ENCODE measurements at places on chromosomes 11 and 22. TPM values are rescaled to one million over a fixed set of nuclear protein-coding genes. Genes with fewer than 3 reads are reported as not detected.
A peak's percentile ranks its signal among the peaks of the same experiment; 100 is the strongest.

GRCh38 chr11:108901359-108901758 is 236.5 kb downstream of the DDX10 start:
- no peak for DNase-seq

- no peak for DNase-seq
Observed at GRCh38 chr22:22590136-22590891, 31.2 kb upstream of the PRAME start.

GRCh38 chr11:70109006-70109405 is 30.9 kb downstream of the ANO1 start:
- no peak for DNase-seq

- no peak for DNase-seq
Observed at GRCh38 chr11:83728281-83728680, 442.1 kb upstream of the CCDC90B start.

DNA sequence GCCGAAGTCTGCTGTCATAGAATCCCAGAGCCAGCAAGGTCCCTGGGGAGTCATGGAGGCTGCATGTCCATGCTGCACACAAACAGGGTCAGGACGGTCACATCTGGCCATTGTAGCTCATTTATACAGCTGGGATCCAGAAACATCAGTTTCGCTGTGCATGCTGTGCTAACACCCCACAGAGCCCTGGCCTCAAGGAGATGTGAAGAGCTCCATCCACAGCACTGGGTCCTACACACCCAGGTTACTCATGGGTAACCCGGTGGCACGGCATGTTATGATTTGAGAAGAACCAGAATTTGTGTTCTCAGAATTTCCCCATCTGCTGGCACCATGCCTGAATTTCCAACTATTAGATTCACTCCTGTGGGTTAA is 146.3 kb upstream of the ARHGAP20 start:
- no peak for DNase-seq

DNA sequence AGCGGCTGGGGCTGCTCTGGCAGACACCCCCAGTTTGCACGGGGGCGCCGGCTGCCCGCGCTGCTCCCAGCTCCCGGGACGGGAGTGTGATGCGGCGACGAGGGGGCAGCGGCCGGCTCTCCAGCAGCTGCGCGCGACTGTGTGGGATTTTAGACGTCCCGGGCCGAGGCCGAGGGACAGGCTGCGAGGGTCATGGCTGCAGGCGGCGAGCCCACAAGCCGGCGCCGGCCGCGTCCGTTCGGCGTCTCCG is 159 bp downstream of the FZD4 start:
- no peak for DNase-seq

GRCh38 chr11:23236826-23237555 is 376.7 kb upstream of the CCDC179 start:
- no peak for DNase-seq

- no peak for DNase-seq
Observed at GRCh38 chr11:119624102-119624615, 104.8 kb downstream of the NECTIN1 start.

- peak; percentile 25 for DNase-seq
Observed at GRCh38 chr11:66050581-66051231, 1.5 kb upstream of the SF3B2 start.

- DNase-seq, result no peak
Observed at GRCh38 chr11:110762590-110762989, 50.4 kb upstream of the ARHGAP20 start.

- DNase-seq, result peak; percentile 93
Observed at GRCh38 chr11:19595840-19596751, 116.5 kb upstream of the NAV2 start.

GRCh38 chr11:4865855-4866254 is 15.8 kb upstream of the OR51T1 start:
- DNase-seq, result no peak

DNA sequence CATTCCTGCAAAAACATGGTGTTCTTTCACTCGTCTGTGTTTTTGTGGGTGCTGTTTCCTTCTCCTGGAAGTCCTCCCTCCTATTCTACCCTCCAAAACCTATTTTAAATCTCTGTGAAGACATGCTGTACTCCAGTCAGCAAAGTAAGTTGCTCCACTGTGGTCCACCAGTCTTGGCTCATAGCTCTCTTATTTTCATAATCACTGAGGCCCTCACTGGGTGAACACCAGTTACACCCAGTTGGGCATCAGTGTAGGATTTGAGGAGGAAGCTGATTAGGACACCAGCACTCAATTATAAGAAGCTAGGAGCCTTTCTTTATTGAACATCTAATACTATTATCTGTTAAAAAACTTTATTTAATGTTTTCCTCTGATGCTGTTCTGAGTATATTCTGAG is 23.9 kb upstream of the EED start:
- no peak for DNase-seq

DNA sequence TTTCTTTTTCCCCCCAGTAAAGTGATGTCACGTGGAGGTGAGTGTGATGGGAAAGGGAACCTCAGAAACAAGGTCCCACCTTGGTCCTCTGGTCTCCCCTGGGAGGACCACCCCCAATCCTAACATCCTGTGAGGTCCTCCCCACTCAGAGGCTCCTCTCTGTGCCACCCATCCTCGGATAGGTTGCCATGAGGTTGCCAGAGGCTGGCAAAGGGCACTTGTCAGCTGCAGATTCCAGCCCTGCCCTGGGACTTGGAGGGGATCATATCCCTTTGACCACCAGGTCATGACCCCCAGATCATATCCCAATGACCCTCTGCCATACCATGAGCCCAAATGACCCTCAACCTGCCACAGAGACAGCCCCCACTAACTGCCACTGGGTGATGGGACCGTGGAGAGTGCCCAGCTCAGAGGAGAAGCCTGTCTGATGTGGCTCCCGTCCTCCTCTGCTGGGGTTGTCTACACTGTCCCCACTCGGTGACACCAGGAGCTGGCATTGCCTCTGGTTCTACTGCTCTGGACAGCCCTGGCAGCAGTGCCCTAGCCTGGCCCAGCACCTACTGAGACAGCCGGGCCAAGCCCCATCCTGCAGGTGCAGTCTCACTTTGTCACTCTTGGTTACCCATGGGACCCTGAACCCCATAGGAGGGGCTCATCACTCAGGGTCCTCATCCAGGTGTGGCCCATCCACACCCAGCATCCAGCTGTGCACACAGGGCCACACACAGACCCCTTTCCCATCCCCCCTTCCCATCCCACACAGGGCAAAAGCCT is 90.2 kb upstream of the KCNQ1OT1 start:
- DNase-seq, result peak; percentile 64

- no peak for DNase-seq
Observed at GRCh38 chr11:69531071-69531716, 49.7 kb downstream of the LINC01488 start.

Gene KCTD14
- 2.0 TPM for total RNA-seq

Gene GPHA2
- total RNA-seq, result not detected

Gene SLC35F2
- total RNA-seq, result 12.1 TPM

Gene UPK3A
- total RNA-seq, result not detected

Gene PKP3
- not detected for total RNA-seq

Gene PHETA2
- total RNA-seq, result 24.4 TPM

Gene CARNS1
- total RNA-seq, result 9.3 TPM

Gene CLCF1
- total RNA-seq, result 12.0 TPM

Gene SCUBE2
- total RNA-seq, result 2.8 TPM

Gene TUB
- 12.9 TPM for total RNA-seq
